ENCODE measurements at places on chromosomes 4 and X. TPM values are rescaled to one million over a fixed set of nuclear protein-coding genes. Genes with fewer than 3 reads are reported as not detected.

DNA sequence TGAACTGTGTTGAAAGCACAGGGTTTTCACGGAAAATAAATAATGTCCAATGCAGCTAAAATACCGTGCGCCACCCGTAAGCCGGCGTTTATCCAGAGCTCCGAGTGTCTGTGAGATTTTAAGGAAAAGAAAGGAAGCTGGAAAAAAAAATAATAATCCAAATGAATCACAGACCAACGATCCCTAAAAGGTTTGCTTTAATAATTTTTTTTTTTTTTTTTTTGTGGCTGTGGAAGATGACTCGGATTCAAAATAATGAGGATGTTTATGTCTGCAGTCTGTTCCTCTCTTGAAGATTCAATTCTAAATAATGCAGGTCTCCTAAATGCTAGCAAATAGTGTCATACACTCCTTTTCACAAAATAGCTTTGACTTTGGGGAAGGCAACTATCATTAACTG lies 84.6 kb upstream of the PPP2R3B start:
- no peak for DNase-seq

DNA sequence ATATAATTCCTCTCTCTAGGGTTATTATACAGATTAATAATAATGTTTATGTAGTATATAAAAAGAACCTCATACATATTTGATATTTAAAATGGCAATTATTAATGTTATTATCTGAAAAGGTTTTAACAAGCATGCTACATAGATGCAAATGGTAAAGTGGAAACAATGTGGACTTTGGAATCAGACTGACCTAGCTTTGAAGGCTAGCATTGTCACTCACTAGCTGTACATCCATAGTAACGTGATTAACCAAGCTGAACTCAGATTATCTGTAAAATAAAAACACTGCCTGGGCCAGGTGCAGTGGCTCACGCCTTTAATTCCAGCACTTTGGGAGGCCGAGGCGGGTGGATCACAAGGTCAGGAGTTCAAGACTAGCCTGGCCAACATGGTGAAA lies 233.7 kb upstream of the SPRY1 start:
- DNase-seq: no peak

GRCh38 chrX:133151336-133151735 lies 54.4 kb upstream of the USP26 start:
- DNase-seq: peak; percentile 24

DNA sequence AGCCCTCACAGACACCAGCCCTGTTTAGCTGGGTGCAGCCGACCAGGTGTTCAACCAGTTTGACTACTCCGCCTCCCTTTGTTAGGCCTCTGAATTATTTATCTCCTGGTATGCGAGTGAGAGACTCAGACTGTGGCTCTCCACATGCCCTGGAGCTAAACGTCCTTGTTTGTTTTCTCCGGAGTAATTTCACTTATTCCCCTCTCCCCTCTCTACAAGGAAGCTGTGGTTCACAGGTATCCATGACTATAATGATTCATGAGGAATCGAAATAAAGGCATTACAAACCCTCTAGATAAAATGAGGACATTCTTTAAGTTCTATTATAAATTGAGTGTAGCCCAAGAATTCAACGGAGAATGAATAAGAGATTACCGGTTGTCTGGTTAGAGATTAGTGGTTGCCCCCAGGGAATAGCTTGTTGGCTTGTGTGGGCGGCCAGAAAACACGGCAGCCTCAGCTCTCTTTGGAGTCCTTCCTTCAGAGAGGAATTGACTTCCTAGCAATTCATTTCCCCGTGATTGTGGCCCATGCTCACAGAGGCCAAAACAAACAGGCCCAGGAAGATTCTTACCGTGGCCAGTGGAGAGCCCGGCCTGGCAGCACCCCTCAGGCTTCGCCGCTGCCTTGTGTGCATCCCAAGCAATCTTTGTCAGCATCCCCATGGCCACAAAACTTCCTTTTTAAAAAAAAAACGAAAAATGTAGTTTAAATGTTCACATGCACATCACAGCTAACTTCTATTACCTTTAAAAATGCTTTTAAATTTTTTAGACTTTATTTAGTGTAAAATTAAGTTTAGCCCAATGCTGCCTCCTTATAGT lies 60.2 kb upstream of the CBR4 start:
- DNase-seq: peak; percentile 81

DNA sequence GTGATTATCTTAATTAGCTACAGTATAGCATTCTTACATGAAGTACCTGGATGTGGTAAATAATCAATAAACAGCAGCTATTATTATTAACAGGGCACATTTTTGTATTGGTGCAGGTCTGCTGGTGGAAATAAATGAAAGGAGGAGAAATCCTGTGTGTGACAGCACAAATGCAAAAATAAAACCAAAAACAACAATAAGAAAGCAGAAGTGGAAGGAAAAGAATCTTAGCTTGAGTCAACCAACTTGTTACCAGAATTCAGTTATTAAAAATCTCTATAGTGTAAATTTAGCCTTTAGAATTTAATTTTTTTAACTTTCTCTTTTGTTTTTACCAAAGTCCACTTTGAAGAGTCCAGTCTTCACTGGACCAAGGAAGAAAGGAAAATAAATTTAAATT lies 63.1 kb upstream of the LSM6 start:
- DNase-seq: no peak

DNA sequence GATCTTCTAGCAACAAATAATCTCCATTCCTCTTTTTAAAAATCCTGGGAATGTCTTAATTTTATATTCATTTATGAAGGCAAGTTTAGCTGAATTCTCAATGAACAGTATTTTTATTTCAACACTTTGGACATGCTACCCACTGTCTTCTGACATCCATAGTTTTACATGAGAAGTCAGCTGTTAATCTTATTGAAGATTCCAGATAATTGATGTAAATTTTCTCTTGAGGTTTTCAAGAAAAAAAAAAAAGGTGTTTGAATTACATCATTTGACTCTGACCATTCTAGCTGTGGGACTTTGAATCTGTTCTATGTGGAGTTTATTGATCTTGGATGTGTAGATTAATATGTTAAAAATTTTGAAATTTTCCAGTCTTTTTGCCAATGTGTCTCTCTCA lies 28.0 kb downstream of the PDHA2 start:
- DNase-seq: peak; percentile 5

- DNase-seq: no peak
These were observed 71.6 kb downstream of the MCUB start for GRCh38 chr4:109631532-109632108.

DNA sequence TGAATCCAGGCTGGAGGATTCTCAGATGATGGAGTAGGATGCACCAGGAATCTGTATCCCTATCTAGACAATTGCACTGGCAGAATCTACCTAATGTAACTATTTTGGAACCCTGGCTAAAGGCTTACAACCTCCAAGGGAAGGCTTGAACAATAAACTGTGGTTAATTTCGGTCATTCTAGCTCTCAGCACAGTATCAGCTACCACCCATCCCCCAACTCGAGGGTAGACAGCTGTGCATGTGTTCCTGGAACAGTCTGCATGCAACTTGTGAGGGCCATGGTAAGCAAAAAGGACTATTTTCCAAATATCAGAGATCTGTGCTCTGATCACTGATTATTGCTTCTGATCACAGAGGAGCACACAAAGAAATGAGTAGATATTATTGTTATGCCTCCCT lies 34.0 kb downstream of the ELF2 start:
- no peak for DNase-seq

NR3C2 gene
- 1.8 TPM for total RNA-seq

Data from HT1080 (cell line).